ENCODE measurements at places on chromosomes 12 and 14.

GRCh38 chr14:54256156-54256555 is 140.7 kb upstream of the CDKN3 start:
- no peak for DNase-seq

DNA sequence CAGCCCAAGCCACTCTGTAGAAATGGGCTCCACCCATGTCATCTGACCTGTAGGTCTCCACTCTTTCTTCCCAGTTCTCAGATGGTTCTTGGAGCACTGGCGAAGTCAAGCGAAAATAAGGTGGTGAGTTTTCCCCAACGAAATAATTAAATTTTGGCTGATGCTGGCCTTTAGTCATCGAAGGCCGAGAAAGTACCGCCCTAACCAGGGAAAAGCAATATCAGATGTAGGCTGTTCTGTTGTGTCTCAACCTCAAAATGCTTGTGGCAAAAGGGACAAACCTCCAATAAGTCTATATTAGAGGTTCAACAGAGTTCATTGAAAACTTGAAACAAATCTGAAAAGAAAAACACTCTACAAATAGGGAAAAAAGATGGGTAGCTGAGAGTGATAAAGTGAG is 48.6 kb upstream of the BCAT1 start:
- DNase-seq = no peak

DNA sequence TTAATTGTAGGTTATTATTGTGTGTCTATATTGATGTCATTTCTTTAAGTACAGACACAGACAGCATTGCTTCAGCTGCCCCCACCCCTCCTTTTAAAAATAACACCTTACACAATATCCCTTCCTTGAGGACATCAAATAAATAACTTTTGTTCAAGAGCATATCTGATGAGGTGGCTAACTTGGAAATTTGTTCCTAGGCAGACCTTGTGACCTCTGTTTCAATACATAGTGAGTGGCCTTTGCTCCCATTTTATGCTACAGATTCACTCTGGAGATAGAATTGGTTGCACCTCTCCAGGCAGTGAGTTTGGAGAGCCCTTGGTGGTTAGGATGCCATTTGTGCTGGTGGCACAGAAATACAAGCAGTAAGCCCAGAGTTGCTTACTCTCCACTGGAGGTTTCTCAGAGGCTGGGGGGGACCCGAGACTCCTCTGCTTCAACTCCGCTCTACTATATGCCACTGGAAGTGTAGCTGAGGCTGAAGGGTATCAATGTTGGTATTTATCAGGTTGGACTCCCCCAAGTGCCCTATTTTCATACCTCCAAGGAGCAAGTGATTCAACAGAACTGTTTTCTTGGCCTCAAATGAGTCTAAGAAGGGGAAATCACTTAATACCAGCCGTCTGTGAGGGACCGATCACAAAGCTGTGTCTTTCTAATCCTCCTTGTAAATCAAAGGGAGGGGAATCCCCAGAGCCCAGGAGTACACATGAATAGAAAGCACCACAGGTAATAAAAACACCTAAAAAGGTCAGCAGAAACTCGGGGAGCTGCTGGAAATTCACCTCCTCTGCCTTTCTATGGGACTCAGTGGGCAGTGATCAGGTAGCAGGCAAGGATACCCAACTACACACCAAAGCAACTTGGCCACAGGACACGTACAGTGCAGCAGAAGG is 463.1 kb downstream of the RAD51B start:
- no peak for DNase-seq

DNA sequence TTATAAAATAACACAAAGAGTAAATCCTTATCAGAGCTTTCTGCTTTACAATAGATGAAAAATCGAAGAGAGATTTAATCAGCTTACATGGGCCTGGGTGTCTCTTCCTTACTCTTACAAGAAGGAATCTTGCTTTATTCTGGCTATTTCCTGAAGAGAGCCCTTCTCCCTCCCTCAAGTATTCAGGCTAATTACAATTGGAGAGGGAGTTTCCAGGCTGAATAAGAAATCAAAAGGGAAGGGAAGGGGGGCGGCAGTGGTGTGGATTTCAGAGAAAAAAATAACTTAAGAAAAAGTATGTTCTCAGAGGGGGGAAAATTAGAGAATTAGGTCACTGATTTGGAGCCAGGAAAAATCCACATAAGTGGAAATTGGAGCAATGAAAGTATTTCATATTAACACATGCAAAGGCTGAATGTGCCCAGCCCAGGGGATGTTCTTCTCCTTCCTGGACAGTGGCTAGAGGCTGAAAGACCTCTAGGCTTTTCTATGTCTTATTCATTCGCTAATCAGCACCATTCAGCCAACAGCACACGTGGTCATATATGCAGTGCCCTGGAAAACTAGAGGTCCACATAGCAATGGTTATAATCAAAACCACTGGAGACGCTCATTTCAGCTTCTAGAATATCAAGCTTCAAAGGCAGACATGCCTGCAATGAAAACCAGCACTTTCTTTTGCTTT is 158.9 kb upstream of the BTG1 start:
- no peak for DNase-seq

DNA sequence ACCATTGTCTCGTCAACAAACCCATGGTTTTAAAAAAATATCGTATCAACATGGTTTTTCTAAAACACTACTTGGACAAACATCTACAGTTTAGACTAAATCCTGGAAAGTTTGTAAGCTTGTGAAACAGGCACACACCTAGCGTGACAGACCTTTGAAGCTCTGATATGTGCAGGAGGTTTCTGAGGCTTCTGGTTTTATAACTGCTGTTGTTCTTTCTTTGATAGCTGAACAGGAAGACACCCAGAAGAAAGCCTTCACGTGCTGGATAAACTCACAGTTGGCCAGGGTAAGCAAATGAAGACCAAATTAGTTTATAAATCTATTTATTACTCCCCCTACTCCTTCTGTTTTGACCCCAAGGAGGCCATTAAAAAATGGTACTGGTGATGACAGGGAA is 87.6 kb downstream of the SYNE2 start:
- no peak for DNase-seq

- peak; percentile 67 for DNase-seq
Measured at GRCh38 chr14:104774453-104775072, 21.0 kb downstream of the AKT1 start.

DNA sequence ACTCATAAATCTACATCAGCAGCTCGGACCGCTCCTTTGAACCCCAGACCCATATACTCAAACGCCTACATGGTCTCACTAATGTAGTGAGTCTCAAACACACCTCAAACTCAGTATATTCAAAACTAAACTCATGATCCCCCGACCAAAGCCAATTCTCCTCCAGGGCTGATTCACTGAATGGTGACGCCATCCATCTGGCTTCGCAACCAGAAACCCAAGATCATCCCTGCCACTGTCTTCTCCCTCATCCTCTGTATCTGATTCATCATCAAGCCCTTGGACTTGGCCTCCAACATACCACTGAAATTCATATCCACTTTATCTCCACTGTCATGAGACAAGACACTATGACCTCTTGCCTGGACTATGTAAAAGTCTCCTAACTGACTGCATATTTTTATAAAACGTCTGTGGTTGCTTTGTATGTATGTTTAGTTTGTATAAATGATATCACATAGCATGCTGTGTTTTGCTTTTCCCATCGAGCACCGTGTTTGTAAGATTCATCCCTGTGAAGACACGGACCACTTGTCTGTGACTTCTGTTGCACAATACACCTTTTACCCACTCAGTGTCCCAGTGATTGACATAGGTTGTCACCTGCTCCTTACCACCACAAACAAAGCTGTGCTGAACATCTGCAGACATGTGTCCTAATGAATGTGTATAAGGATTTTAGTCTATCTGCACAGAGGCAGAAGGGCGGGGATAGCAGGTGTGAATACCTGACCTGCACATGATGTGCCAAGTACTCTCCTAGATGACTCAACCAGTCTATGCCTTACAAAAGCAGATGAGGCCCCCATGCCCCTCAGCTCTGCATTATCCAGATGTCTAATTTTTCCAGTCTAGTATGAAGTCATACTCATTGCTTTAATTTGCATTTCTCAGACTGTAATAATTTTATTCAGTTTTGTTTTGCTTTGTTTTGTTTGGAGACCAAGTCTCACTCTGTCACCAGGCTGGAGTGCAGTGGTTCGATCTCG is 76.9 kb downstream of the VWF start:
- DNase-seq = no peak

GRCh38 chr12:129226851-129227250 is 373.6 kb downstream of the GLT1D1 start:
- no peak for DNase-seq

DNA sequence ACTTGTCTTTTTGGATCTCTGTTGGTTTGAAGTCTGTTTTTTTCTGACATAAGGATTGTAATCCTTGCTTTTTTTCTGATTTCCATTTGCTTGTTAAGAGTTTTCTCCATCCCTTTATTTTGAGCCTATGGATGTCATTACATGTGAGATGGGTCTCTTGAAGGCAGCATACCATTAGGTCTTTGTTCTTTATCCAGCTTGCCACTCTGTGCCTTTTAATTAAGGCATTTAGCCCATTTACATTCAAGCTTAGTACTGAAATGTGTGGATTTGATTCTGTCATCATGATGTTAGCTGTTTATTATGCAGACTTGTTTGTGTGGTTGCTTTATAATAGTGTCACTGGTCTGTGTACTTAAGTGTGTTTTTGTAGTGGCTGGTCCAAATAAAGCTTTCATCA is 100.0 kb downstream of the CCDC91 start:
- DNase-seq = no peak

DNA sequence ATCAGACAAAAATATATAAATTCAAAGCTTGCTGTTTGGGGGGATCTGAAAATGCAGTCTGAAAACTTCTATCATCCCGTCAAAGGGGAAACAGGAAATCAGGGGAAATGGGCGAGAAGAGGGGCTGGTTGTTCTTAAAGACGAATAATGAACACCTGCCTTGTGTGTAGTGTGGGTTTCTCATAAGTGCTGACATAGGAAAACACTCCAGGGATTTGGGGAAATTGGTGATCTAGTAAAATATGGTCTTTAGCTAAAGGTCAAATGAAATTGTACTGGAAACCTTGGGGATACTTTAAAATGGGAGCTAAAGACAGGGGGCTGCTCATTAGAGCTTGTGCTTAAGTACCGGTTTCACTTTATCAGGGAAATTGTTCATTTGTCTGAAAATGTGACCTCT is 39.6 kb upstream of the PIK3C2G start:
- no peak for DNase-seq

- peak; percentile 15 for DNase-seq
Measured at GRCh38 chr14:96852823-96853422, 55.7 kb downstream of the VRK1 start.

DNA sequence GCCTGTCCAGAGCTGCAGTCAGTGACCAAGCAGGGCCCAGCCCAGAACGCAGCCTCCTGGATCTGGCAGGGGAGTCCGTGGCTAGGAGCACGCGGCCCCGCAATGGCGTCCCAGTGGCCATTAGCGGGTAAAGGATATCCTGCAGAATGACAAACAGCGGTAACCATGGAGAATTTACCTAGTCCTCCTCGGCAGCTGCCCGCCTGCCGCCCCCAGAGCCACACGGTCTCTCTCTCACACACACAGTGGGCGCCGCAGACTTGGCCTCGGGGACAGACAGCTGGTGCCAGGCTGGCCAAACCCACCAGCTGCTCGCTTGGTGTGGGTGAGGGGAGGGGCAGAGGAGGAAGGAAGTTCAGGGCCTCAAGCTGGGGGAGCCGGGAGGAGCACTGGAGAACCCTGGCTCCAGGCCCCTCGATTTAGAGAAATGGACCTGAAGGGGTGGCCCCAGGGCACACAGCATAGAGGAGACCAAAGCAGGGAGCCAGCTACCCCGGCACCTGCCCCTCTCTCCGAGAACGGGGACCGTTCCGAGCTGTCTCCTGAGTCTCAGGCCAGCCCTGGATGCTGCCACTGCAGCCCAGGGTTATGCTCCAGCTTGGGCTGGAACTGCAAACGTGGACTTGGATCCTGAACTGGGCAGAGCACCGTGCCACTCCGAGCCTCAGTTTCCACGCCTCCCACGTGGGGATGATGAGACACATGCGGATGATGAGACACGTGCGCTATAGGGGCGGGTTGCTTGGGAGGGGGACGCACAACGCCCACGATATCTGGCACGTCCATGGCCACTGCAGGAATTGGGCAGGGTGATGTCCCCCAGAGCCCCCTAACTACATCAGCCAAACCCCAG is 3.4 kb downstream of the CDK2AP1 start:
- no peak for DNase-seq

DNA sequence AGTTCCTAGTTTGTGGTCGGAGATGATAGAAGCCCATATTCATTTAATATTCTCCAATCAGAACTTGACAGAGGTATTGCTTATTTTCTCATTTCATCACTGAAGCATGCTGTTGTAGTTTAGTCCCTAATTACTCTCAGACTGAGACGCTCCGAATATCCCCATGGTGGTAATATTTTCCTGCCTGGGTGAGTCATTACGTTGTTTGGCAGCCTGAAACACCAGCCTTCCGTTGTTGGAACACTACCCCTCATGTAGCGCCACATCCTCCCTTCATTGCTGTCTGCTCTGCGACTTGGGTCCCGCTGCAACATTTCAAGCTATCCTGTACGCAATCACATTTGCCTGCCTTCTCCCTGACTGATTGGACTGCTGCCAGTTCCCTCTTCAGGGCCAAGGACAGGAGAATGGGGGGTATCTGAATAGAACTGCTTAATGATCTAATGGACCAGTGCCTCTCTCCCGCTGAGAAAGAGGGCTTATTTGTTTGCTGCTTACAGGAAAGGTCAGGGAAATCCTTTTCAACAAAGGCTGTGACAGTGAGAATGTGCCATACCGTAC is 369.1 kb downstream of the NPAS3 start:
- no peak for DNase-seq

DNA sequence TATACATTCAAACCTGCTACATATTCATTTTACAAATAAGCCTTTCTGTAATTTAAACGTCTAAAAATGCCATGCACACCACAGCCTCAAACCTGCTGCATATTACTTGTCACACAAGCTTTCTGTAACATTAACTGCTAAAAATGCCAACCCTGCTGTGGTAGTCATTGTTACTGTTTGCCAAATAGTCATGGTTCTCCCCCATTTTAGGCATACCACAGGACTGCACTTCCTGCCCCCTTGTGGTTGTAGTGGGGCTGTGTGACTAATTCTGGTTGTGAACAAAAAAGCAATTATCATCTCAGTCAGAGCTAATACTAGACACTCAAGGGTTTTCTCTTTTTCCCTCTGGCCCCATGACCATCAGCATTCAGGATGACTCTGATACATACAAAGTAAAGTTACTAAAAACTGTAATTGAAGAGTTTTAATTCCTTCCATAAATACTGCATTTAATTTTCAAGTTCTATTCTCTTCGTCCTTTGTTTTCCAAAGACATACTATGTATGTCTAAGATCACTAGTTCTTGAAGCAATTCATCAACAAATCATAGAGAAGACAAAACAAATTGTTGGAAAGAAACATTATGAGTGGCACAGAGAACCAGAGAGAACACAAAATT is 5.7 kb upstream of the SLC35F4 start:
- DNase-seq = no peak

GRCh38 chr14:74908861-74909341 is 14.2 kb downstream of the RPS6KL1 start:
- DNase-seq = no peak
